ENCODE measurements at places on chromosomes 3 and 15. TPM values are rescaled to one million over a fixed set of nuclear protein-coding genes. Genes with fewer than 3 reads are reported as not detected.

The TGM4 gene
- total RNA-seq: not detected

DNA sequence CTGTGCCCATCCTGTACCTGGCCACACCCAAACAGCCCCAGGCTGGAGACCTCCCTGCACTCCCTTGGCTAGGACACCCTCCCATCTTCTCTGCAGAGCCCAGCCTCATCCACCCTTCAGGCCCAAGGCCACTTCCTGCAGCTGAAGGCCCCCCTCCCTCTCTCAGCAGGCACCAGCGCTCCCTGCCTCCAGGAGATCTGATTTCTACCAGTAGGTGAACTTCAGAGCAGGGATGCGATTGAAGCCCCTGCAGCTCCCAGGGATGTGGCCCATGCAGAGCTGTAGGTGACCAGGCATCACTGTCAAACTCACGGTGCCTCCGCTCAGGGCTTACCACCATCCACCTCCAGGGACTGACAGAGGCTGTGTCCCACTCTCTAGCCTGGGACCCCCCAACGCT is 96.3 kb downstream of the NUP210 start:
- no peak overlapping the region for H3K4me3 ChIP-seq
- no peak overlapping the region for H3K27ac ChIP-seq
- peaks cover 45% of the 10 kb centered on the region for H3K36me3 ChIP-seq
- DNase-seq: no peak
- H3K27me3 ChIP-seq: no peaks in the 10 kb centered on the region

The NR2E3 gene
- total RNA-seq: not detected

DNA sequence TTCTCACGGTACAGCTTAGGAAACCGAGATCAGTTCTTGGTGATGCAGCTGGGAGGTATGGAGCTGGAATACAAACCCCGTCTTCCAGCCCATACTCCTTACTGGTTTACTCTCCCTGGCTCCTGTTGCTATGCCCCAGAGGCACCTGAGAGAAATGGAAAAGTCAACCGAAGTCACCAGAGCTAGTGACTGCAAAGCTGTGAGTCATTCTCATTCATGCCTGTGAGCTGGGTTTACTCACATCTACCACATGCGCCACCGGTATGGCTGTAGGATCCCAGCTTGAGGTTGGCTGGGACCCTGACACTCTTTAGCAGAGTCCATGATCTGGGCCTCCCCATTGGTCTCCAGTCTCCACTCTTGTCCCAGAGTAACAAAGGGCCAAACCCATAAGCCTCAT is 111.5 kb upstream of the ETV5 start:
- no peaks in the 10 kb centered on the region for H3K36me3 ChIP-seq
- H3K27ac ChIP-seq: no peak overlapping the region
- H3K4me1 ChIP-seq: no peaks in the 10 kb centered on the region
- peaks cover 5% of the 10 kb centered on the region for H3K27me3 ChIP-seq

DNA sequence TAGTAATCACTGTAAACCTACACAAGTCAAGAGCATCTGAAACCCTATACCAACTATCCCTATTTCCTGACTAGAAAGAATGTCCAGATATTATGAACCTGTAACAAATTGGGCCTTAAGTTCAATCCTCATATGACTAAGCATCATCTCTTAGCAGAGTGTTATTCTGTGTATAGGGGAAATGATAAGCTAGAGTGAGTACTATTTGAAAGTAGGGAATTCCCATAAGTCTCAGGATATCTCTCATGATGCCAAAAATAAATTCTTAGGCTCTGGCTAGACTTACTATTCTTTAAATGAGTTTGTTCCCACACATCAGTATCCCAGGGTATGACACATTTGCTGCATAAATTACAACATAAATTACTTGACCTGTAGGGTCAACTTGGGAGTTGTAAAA is 15.3 kb downstream of the MRPL47 start:
- no peak overlapping the region for H3K4me3 ChIP-seq
- no peaks in the 10 kb centered on the region for H3K36me3 ChIP-seq
- no peak overlapping the region for H3K27ac ChIP-seq
- H3K4me1 ChIP-seq: no peaks in the 10 kb centered on the region

The FYTTD1 gene
- total RNA-seq: 58.4 TPM

DNA sequence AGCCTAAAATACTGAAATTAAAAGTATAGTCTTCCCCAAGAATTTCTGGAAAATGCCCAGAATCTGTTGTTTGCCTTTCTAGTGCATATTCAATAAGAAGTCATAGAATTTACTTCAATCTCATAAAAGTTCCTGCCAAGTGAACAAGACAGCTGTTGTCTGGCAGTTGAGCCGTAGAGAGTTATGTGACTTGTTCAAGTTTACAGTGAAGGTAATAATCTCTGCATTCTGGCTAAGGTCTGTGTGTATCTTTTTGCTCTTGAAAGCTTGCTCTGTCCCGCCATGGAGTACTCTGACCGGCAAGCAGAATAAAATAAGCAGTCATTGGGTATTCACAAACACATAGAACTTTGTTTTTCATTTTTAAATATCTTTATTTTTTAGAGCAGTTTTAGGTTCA is 77.8 kb downstream of the GHSR start:
- H3K27me3 ChIP-seq: no peaks in the 10 kb centered on the region
- no peak for DNase-seq
- H3K27ac ChIP-seq: no peak overlapping the region
- no peak overlapping the region for H3K4me3 ChIP-seq
- H3K36me3 ChIP-seq: peaks cover 4% of the 10 kb centered on the region

DNA sequence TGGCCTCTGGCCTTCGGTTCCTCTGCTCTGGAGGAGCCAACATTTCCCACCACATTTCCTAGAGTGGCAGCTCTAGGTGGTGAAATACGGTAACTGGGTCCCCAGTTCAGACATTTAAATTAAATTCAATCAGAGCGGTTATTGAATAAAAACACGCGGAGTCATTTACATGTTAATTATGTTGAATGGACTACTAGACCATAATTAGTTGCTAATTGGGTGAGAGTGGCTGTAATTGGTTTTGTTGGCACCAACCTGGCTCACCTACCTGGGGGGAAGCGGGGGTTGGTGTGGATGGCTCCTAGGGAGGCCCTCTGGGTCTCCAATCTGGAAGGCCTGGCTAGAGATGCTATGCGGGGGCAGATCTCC is 12.7 kb downstream of the SEMA3F start:
- no peak overlapping the region for H3K4me3 ChIP-seq
- H3K27ac ChIP-seq: no peak overlapping the region
- no peaks in the 10 kb centered on the region for H3K36me3 ChIP-seq
- DNase-seq: no peak
- peaks cover 43% of the 10 kb centered on the region for H3K27me3 ChIP-seq

DNA sequence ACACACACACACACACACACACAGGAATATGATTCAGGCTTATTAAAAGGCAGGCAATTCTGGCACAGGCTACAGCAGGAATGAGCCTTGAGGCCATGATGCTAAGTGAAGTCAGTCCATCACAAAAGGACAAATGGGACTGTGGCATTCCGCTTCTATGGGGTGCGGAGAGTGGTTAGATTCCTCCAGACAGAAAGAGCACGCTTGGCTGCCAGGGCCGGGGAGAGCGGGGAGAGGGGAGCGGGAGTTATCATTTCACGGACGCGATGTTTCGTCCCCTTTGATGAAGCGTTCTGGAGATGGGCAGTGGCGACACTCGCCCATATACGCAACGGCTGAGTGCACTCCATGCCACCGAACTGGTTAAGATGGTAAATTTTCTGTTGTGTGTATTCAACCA is 58.5 kb upstream of the FAM174B start:
- H3K4me1 ChIP-seq: no peaks in the 10 kb centered on the region
- H3K4me3 ChIP-seq: peak overlapping the region; percentile 72
- no peaks in the 10 kb centered on the region for H3K36me3 ChIP-seq
- H3K27me3 ChIP-seq: peaks cover 29% of the 10 kb centered on the region

The AMT gene
- total RNA-seq: 9.6 TPM

DNA sequence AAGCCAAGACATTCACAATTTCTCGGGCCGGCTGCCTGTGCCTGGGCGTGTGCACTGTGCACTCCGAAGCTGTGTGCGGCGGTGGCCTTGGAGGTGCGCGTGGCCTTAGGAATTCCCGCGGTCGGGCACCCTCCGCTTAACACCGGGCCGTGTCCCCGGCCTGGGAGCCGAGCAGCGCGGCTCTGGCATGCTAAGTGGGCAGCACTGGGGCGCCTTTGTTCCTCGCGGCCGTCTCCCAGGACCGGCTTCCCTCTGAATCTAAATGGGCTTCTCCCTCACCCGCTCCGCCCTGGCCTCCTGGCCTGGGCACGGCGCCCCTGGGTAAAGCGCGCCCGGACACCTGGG is 498 bp upstream of the ARNT2 start:
- H3K27ac ChIP-seq: no peak overlapping the region
- peaks cover 33% of the 10 kb centered on the region for H3K27me3 ChIP-seq
- no peaks in the 10 kb centered on the region for H3K36me3 ChIP-seq

The SLC2A2 gene
- total RNA-seq: 0.29 TPM

- H3K4me3 ChIP-seq: no peak overlapping the region
- peaks cover 78% of the 10 kb centered on the region for H3K4me1 ChIP-seq
- no peaks in the 10 kb centered on the region for H3K36me3 ChIP-seq
- no peak for DNase-seq
Measured at GRCh38 chr15:55281517-55282228, 7.9 kb downstream of the RAB27A start.

DNA sequence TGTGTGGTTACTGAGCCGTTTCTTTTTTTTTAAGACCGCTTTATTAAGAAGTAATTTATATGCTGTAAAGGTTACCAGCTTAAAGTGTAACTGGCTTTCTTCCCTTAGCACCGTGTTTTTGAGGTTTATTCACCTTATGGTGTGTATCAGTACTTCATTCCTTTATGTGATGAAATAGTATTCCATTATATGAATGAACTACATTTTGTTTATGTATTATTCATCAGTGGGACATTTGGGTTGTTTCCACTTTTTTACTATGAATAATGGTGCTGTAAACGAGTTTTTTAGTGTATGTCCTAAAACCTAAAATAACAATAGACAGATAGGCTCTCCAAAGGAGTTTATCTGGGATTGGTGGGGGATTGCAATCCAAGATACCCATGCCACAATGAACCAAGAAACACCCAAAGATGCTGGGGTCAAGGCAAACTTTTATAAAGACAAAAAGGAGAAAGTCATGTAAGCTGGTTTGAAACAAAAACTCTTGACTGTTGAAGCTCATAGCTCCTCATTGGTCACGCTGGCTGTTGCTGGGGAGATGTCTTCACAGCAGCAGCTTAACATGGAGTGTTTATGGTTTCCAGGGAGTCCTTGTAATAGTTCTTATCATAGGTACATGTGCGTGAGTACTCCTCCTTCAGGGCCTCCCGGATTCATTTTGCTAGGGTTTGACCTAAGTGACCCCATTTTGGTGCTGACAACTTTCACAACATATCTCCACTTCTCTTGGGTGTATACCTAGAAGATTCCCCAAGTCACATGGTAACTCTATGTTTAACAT is 16.0 kb downstream of the TM2D3 start:
- no peak for DNase-seq
- peaks cover 20% of the 10 kb centered on the region for H3K36me3 ChIP-seq
- no peaks in the 10 kb centered on the region for H3K27me3 ChIP-seq
- no peak overlapping the region for H3K4me3 ChIP-seq
- H3K4me1 ChIP-seq: peaks cover 2% of the 10 kb centered on the region

DNA sequence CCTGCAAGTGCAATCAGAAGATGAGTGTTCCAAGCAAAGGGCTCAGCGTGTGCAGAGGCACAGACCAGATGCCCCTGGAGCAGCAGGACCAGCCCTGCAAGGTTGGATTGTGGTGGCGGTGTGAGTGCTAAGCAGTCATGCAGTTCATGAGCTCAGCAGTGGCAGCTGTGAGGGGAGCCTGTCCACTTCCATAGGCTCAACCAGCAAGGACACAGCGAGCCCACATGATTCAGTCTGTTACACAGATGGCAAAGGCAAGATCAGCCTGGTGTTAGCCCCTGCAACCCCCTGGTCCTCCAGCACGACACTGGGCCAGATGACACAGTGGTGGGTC is 95.9 kb upstream of the PRR23E start:
- H3K4me1 ChIP-seq: no peaks in the 10 kb centered on the region
- H3K36me3 ChIP-seq: no peaks in the 10 kb centered on the region
- DNase-seq: no peak
- H3K27me3 ChIP-seq: no peaks in the 10 kb centered on the region

The SLC22A14 gene
- total RNA-seq: not detected

- H3K36me3 ChIP-seq: no peaks in the 10 kb centered on the region
- H3K27me3 ChIP-seq: peaks cover 18% of the 10 kb centered on the region
- H3K4me1 ChIP-seq: no peaks in the 10 kb centered on the region
- H3K4me3 ChIP-seq: no peak overlapping the region
- DNase-seq: no peak
Measured at GRCh38 chr15:41567862-41568261, 8.8 kb downstream of the TYRO3 start.

The IL20RB gene
- 2.2 TPM for total RNA-seq

DNA sequence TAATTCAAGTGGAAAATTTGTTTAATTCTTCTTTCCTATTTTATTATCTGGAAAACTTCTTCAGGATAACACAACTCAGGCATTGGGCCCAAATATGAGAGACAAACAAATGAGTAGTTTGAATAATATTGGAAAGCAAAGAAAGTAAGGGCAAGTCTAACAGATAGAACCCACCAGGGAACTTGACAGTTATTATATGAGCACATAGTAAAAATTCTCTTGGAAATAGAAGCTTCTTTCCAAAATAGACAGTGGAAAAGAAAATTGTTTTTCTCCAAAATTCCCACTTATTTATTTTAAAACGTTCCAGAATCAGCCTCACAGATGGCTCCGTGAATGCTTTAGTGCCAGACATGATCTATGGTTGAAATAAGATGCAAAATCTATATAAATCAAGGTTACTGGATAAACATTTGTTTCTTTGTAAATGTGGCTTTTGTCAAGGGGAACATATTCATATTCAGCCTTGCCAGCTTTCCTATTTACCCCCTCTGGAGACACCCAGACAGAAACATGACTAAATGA is 23.9 kb downstream of the LDHAL6B start:
- peaks cover 8% of the 10 kb centered on the region for H3K27me3 ChIP-seq
- DNase-seq: no peak

DNA sequence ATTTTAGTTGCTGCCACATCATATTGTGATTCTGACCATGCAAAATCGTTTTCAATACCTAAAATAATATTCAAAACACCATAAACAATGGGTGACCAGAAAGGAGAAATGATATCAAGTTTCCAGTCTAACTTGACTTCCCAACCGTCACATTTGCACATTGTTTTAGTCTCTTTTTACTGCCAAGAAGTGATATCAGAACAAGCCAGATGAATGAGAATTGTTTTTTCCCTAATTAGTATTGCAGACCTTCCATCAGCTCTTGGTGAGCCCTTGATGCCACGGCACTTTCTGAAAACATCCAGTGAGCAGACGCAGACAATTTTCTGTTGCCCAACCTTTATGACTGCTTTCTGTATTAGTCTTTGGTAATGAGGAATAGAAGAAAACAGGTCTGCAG is 62.5 kb downstream of the SPATA16 start:
- H3K36me3 ChIP-seq: no peaks in the 10 kb centered on the region
- H3K27ac ChIP-seq: no peak overlapping the region
- DNase-seq: no peak
- no peaks in the 10 kb centered on the region for H3K27me3 ChIP-seq
- no peak overlapping the region for H3K4me3 ChIP-seq
- H3K4me1 ChIP-seq: no peaks in the 10 kb centered on the region

DNA sequence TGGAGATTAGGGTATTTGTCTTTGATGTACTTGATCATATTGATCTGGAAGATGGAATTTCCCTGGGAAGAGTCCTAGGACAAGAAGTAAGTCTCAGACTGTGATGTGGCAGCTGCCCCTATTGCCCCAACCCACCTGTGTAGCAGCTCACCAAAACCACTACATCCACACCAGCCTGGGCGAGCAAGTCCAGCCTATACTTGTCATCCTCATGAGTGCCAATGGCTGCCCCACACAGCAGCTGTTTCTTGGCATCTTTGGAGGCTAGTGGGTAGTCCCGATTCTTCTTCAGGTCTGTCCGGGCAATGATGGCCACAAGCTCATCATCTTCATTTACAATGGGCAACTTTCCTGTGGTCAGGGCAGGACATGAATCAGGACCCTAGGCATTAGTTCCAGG is 2.7 kb downstream of the IMPDH2 start:
- no peaks in the 10 kb centered on the region for H3K27me3 ChIP-seq
- H3K27ac ChIP-seq: no peak overlapping the region
- DNase-seq: no peak
- peaks cover 13% of the 10 kb centered on the region for H3K4me1 ChIP-seq

The APOD gene
- total RNA-seq: not detected

The SCN11A gene
- 0.12 TPM for total RNA-seq

All from T-cell (primary cell).